ENCODE measurements at places on chromosomes 7 and 10.

DNA sequence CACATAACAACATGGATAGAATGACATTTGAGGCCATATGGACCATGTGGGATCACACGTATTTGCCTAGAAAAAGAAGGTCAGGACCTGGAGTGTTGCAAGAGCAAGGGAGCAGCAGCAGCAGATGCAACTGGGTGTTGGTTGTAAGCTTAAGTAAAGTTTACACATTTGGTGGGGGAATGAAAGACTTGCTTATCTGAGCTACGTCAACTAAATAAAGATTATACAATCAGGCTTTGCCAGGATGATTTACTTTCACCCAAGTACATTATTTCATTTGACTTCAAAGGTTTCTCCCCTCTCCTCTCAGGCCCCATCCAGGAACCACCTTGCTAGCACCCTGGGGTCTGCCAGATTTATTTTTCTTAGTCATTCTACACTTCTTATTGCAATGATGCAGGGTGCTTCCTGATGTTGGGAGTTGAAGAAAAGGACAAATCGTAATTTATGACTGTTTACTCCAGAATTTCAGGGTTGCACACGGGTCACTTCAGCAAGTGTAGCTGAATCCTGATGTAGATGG lies 591.9 kb upstream of the IGFBP3 start:
- peak; percentile 100 for DNase-seq

GRCh38 chr7:116738378-116738777 lies 66.4 kb downstream of the MET start:
- DNase-seq = no peak

DNA sequence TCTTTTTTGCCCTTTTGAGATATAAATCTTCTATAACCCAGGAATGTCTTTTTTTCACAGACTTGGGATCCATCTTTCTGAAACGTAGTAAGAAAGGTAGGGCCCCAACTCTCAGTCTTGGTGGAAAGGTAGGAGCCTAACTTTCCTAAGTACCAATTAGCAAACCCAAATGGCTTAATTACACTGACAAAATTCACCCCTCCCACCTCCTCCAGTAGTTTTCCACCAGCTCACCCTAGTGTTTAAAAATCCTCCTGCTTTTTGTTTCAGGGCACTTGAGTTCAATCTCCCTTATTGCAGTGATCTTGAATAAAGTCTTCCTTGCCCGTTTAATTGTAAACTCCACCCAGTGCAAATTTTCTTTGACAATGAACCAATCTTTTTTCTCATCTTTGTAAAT lies 600.0 kb downstream of the PHTF2 start:
- no peak for DNase-seq

DNA sequence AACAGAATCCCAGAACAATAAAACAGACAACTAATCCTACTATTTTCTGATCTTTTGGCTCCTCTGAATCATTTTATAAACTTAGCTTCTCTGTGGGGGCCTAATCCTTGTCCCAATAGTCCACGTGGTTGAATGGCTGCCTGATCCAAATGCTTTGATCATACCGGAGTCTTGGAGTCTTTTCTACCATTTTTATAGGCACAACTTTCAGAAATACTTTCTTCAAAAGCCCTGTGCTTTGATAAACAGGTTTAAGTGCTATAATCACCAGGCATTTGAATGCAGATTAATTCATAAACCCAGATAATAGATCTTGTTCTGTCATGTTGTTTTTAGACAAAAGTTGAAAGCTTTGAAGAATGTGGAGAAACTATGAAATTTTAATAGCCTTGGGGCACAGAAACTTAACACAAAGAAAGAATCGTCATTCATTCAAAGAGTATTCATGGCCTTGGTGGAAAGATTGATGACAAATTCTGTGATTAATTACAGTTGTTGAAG lies 163.7 kb downstream of the AHR start:
- DNase-seq = peak; percentile 4

- no peak for DNase-seq
Observed at GRCh38 chr10:89567576-89568245, 32.3 kb upstream of the SLC16A12 start.

GRCh38 chr10:91415816-91416215 lies 5.7 kb downstream of the HECTD2 start:
- no peak for DNase-seq

DNA sequence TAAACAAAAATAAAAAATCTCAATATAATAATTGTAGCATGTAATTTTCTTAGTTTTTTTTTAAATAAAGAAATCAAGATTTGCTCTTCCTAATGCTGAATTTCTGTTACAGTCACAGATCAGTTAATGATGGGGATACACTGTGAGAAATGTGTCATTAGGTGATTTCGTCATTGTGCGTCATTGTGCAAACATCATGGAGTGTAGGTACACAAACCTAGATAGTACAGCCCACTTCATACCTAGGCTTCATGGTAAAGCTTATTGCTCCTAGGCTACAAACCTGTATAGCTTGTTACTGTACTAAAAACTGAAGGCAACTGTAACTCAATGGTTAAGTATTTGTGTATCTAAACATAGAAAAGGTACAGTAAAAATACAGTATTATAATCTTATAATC lies 74.4 kb upstream of the LSM8 start:
- no peak for DNase-seq

- peak; percentile 7 for DNase-seq
Observed at GRCh38 chr7:29091715-29092114, 54.6 kb downstream of the CPVL start.

DNA sequence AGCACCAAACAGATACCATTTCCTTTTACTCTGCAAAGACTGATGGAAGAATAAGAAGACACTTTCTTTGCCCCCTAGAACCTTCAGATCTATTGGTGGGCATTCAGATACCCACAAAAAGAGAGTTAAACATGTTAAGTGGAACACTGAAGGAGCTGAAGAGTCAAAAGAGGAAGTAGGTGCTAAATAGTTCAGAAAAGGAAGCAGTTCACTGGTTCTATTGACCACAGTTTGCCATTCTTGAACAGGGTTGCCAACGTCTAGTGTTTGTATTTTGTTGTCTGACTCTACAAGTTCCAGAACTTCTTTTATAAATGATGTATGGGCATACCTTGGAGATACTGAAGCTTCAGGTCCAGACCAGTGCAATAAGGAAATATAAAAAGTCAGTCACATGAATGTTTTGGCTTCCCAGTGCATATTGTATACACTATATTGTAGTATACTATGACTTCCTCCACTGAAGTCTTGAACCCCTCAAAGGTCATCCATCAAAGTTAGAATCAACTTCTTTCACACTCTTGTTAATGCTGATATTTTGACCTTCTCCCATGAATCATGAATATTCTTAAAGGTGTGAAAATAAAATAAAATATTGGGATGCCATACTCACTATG lies 47.5 kb upstream of the AGR3 start:
- no peak for DNase-seq

DNA sequence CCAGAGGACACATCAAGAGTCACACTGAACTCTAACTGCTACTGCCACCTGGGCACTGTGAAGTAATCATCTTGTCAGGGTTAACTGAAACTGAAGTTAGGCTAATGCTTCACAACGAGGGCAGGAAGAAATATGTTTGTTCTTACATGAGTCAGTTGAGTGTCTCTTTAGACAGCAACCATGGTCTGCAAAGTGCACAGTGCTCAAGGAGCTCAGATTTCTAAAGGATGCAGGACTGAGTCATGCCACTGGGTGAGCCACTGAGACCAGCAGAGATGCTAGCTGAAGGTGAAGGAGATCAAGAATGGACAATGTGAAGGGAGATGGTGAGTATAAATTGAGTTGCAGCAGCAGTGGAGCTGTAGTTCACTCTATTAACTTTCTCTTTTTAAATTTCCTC lies 76.0 kb upstream of the CTTNBP2 start:
- DNase-seq = no peak

DNA sequence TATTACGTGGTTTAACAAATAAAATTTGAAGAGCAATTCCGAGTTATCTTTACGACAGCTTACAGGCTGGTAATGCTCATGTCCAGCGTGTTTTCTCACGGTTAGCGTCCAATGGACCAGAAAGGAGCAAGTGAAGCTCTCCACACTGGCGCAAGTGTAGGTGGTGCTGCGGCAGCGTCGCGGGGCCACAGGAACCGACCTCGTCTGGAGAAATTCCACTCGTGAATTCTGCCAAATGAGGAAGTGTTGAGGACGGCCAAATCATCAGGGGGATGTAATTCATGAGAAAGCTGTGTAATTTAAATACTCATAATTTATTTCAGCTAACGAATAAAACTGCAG lies 350 bp upstream of the ZNF37A start:
- no peak for DNase-seq

GRCh38 chr7:8481752-8482446 lies 48.5 kb downstream of the NXPH1 start:
- no peak for DNase-seq

DNA sequence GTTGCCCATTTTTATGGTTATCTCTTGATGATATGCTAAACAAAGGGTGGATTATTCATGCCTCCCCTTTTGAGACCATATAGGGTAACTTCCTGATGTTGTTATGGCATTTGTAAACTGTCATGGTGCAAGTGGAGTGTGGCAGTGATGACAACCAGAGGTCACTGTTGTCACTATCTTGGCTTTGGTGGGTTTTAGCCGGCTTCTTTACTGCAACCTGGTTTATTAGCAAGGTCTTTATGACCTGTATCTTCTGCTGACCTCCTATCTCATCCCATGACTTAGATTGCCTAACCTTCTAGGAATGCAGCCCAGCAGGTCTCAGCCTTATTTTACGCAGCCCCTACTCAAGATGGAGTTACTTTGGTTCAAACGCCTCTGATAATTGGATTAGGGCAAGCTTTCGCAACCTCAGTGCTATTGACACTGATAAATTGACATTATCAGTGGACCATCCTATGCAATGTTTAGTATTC lies 36.9 kb downstream of the BAG3 start:
- DNase-seq = no peak

DNA sequence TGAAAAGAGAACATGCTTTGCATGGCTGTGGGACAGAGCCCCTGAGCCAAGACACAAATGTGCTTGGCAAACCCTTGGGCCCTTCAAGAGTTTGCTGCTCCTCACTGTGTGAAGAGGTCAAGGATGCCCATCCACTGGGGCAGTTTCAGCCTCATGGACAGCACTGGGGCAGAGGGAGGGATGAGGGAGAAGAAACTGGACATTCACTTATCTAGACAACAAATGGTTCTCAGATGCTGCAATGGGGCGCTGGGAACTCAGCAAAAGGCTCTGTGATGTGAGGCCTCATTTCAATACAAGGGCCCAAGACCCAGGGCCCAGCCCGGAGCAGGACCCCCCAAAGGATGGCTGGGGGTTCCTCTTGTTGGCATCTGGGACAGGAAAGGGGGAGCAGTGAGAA lies 49.1 kb downstream of the EBF3 start:
- DNase-seq = no peak

DNA sequence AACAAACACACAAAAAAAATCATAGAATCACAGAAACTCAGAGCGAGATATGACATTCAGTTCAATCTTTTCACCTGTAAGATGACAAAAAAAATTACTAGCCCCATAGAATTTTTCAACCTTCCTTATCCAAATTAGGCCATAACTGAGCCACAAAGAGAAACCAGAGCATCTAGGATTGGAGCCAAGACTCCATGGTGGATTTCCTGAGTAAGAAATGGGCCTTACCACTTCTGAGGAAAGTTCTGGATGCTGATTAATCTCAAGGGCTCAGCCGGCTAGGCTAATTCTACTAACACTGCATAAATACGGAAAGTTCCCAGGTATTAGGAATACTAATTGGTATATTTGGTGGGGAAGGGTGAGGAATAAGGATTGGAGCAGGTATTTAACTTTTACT lies 16.8 kb downstream of the LIPM start:
- no peak for DNase-seq

DNA sequence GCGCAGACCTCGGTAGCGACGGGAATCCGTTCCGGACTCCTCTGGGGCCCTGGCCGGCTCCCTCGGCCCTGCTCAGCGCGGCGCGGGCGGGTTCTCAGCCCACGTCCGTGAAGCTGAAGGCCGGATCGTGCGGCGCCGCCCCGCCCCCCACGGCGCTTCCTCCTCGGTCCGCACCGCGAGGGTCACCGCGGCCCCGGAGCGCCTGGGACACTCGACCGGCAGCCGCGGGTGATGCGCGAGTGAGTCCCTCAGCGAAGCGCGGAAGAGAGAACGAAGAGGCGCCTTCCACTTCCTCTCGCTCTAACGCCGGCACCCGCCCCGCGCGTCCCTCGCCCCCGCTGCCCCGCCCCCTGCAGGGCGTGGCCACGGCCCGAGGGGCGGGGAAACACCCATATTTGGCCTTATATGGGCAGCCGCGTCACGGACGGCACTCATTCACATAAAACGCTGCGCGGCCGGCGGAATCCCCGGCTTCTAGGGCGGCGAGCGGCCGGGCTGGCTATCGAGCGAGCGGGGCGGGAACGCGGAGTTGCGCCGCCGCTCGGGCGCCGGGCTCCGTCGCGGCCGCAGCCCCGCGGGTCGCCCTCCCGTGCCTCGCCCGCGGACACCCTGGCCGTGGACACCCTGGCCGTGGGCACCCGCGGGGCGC lies at the start of gene DUSP5:
TSS of gene DUSP5 (plus strand) at position 470 of the 649 bp plus-strand sequence. CDS start 215 bp downstream, outside the sequence.
- peak; percentile 95 for DNase-seq

- no peak for DNase-seq
Observed at GRCh38 chr10:48769706-48770435, 85.2 kb downstream of the WDFY4 start.

GRCh38 chr10:130990486-130990885 lies 321.0 kb downstream of the TCERG1L start:
- DNase-seq = no peak

GRCh38 chr10:112721080-112721698 lies 228.9 kb upstream of the TCF7L2 start:
- peak; percentile 53 for DNase-seq

- DNase-seq = no peak
Observed at GRCh38 chr10:87605628-87606251, 53.9 kb upstream of the PAPSS2 start.

DNA sequence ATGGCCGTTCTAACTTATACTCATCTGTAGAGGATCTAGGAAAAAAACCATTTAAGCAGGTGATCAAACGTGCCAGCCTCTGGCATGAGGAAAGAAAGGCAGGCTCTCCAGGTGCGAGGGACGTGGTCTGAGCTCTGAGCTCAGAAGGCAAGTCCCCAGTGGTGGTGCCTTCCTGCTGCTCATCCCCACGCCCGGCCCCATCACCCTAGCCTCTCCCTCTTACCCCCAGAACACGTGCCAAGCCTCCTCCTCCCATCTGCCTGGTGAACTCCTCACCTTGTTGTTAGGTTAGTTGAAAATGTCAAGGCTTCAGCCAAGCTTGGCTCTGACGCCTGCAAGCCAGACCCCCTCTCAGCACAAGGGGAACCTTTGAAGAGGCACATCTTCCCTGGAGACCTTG lies 571.2 kb upstream of the MKI67 start:
- DNase-seq = no peak

DNA sequence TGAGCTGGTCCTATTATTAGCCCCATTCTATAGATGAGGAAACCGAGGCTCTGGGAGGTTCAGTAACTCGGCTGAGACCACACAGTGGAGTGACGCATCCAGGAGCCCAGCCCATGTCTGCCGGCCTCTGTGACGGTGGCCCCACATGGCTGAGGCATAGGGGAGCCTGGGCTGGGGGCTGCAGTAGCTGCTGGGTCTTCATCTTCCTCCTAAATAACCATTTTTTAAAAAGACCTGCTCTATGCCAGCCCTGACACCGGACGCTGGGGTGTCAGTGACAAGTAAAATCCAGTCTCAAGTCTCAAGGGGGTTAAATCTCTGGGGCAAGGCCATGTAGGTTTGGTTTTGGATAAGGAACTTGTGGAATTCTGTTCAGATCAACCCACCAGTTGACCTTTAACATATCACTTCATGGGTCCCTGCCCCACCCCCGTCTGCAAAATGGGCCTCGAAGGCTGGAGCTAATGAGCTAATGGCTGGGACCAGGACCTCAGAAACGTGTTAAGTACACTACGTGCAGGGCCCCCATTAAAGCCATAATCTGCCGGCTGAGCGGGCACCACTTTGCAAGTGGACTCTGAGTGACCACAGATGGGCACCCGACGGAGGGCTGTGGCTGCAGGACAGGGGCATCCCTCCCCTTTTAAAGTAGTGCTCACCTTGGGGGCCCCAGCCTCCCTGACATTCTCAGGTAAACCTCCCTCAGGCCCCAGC lies 136.5 kb upstream of the UNC5B start:
- DNase-seq = no peak
